Activated T-helper 1 cell treated with anti-CD3 and anti-CD28 coated beads, Interleukin-2, amount 50 U/mL, for 16 hours (primary cell): ENCODE measurements at places on chromosomes 7 and 10.

DNA sequence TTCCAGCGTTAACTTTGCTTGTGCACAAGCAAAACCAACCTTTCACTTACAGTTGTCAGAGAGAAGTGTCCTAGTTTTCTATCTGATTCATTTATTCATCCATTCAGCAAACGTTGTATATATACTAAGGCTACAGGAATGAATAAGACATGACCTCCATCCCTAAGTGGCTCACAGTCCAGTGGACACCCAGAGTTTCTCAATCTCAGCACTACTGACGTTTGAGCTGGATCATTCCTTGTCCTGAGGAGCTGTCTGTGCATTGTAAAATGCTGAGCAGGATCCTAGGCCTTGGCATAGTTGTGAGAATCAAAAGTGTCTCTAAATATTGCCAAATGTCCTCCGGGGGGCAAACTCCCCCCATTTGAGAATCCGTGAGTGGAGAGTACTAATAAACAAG lies 166.7 kb upstream of the PRKCQ start:
- no peak for DNase-seq

DNA sequence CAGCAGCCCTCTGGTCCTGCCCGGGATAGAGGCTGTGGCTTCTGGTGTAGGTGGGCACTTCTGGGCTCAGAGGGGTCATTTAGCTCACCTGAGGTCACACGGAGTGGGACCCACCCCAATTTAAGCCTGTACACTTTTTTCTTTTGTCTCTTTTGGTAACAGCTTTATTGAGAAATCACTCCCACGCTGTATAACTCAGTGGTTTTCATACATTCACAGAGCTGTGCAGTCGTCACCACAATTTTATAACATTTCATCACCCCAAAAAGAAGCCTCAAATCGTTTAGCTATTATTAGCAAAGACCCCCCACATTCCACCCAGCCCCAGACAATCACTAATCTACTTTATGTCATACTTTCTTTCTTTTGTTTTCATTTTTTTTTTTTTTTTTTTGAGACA lies 62.3 kb downstream of the LHPP start:
- DNase-seq: no peak

GRCh38 chr7:92769844-92770243 lies 66.5 kb downstream of the CDK6 start:
- no peak for DNase-seq

GRCh38 chr7:35823440-35823839 lies 22.6 kb downstream of the SEPTIN7 start:
- no peak for DNase-seq

GRCh38 chr7:133936074-133936473 lies 191.1 kb upstream of the LRGUK start:
- DNase-seq: no peak

DNA sequence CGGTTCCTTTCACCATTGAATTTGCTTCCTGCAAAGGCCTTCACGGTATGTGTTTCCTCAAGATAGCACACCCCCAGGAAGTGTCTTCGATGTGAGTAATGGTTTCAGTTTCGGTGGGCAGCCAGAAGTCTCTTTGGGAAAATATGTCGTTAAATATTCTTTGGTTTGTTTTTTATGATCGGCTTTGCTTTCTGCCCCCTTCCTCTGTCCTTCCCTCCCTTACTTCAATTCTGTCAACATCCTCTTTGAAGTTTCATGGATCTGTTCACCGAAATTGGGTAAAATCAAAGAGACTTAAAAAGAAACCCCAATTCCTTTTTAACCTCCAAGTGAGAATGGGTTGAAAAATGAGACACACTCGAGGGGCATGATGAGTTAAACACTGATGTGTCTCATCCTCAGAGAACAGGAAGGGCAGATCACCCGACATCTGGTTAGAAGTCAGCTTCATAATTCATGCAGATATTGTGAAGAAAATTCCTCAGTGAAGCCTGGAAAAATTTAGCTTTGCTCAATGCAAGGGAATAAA lies 170.8 kb upstream of the HABP2 start:
- no peak for DNase-seq

- DNase-seq: no peak
These were observed 11.1 kb downstream of the ING3 start for GRCh38 chr7:120961638-120962173.

DNA sequence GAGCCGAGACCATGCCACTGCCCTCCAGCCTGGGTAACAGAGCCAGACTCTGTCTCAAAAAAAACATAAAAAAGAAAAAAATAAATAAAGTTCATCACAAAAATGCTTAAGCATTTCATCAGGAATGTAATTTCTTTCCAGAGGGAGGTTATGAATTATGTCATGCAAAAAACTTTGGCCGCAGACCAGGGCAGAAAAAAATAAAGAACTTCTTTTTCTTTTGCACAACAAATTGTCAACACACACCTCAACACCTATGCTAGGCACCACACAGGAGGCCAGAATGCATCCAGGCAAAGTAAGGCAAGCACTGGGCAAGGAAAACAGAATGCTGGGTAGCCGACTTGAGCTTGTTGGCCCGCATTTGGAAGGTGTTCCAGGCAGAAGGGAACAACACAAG lies 3.9 kb downstream of the C10orf62 start:
- no peak for DNase-seq

- DNase-seq: no peak
These were observed 29.1 kb downstream of the ACTA2 start for GRCh38 chr10:88923520-88923919.

- DNase-seq: no peak
These were observed 20.5 kb downstream of the EIF3B start for GRCh38 chr7:2374830-2375728.

DNA sequence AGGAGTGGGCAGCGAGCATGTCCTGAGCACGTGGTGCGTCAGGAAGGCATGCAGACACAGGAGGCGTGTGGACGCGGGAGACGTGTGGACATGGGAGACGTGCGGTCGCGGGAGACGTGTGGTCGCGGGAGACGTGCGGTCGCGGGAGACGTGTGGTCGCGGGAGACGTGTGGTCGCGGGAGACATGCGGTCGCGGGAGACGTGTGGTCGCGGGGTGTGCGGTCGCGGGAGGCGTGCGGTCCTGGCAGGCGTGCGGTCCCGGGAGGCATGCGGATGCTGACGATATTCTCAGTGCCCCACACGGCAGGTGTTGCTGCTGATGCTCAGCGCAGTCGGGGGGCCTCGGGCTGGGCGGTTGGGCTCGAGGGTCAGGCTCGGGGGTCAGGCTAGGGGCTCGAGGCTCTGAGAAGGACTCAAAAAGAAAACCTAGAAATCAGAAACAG lies 94.2 kb downstream of the NKX6-2 start:
- DNase-seq: no peak

- no peak for DNase-seq
These were observed 16.3 kb downstream of the GCK start for GRCh38 chr7:44172803-44173424.

DNA sequence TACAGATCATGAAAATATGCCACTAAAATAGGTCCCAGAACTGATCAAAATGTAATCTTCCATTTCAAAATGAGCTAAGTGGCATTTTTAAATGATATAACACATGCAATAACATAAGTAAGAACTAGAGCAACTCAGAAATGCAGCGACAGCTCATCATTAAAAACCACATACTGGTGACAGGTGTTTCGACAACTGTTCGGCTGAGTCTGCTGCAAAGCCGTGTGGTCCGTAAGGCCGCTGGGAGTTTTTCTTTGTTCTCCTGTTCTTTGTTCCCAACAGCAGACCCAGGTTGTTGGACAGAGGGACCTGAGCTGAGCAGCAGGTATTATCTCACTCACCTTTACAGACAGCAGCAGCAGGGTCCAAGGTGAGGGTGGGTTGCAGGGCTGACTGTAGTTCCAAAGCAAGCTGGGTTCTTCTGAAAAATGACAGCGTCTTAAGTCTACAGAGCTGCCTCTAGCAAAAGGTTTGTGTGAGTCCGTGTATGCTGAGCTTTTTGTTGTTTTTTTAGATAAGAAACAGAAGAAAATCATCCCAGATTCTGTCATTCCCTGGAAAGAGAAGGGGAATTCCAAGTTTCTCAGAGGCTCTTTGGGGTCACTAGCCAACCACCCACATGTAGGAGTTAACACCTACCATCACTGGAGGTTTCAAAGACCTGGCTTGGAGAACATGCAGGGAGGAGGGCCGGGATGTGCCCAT lies 45.4 kb upstream of the MACROH2A2 start:
- DNase-seq: no peak

DNA sequence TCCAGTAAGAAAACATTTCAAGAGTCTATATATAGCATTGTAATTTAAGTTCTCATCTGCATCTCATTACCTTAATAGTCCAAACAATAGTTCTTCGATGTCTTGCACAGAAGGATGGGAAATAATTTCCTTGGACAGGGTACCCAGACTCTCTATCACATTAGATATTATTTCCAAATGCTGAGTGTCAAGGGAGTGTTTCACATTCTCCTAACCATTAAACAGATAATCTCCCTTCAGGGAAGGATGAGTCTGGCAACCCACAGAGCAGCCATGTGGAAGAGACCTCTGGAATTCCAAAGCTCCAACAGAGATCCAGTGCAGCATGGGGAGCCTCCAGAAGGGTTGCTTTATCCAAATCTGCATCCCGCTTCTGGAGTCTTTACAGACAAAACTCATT lies 89.6 kb downstream of the FZD1 start:
- DNase-seq: no peak

GRCh38 chr7:130409067-130409711 lies 28.9 kb downstream of the CPA1 start:
- no peak for DNase-seq

GRCh38 chr7:23016345-23017253 lies 2.7 kb upstream of the HYCC1 start:
- no peak for DNase-seq

GRCh38 chr7:114158275-114158674 lies 239.5 kb upstream of the PPP1R3A start:
- no peak for DNase-seq
